ENCODE measurements at places on chromosomes 2 and 18.

GRCh38 chr2:42028571-42029148 is 19.2 kb upstream of the PKDCC start:
- DNase-seq, result no peak

DNA sequence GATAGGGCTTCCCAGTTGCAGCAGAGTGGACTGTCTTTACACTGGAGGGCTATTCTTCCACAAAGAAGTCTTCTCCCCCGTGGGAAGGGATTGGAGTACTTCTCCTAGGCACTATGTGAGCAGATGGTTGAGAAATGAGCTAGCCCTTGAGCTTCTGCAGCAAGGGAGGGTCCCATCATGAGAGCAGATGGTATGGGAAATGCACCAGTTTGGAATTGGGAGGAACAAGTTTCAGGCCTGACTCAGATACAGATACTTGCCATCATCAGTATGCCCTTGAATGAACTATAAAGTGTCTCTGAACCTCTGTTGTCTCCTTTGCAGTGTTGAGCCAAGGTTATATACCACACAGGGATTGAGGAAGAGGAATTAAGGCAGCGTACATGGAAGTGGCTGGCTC is 757.4 kb downstream of the RNF144A start:
- no peak for DNase-seq

DNA sequence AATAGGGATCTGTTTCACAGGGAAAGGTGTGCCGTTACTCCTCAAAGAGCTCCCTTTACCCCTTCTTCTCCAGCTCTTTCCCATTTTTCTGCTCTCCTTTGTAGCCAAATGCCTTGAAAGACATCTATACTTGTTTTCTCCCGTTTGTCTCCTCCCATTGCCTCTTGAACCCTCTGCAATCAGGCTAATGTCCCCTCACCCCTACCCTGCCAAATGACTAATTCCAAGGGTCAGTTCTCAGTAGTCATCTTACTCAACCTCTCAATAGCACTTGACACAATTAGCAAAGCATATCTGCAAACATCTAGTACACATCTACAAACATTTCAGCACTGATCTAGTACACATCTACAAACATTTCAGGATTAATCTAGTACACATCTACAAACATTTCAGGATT is 12.6 kb downstream of the MRO start:
- DNase-seq, result no peak

- no peak for DNase-seq
These were observed 409.4 kb upstream of the ETAA1 start for GRCh38 chr2:66987733-66988132.

- DNase-seq, result peak; percentile 15
These were observed 13.3 kb downstream of the MRPL44 start for GRCh38 chr2:223970343-223971128.

GRCh38 chr2:113206251-113206650 is 32.5 kb downstream of the PSD4 start:
- no peak for DNase-seq

GRCh38 chr2:191991442-191991841 is 144.6 kb upstream of the CAVIN2 start:
- no peak for DNase-seq

DNA sequence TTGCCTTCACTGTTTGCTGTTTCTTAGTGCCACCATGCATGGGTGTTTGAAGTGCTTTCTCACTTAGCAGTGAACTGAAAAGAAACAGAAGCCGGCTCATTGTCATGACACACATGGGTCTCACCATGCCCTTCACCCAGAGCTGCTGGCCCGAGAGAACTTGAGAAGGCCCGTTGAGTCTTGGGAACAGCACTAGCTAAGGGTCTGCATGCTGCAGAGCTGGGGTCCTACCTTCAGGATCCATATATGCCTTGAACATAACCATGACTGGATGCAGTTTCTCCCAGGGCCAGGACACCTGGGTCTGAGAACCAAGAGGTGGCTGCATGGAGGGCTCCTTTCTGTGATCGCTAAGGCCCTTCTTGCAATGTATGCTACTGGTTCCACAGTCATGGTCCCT is 245.5 kb upstream of the HS6ST1 start:
- no peak for DNase-seq

- no peak for DNase-seq
These were observed 94.6 kb upstream of the SCG2 start for GRCh38 chr2:223696719-223697118.

- no peak for DNase-seq
These were observed 316.3 kb upstream of the CXCR4 start for GRCh38 chr2:136434251-136434715.

- DNase-seq, result no peak
These were observed 29.2 kb upstream of the HPCAL1 start for GRCh38 chr2:10273215-10274175.

DNA sequence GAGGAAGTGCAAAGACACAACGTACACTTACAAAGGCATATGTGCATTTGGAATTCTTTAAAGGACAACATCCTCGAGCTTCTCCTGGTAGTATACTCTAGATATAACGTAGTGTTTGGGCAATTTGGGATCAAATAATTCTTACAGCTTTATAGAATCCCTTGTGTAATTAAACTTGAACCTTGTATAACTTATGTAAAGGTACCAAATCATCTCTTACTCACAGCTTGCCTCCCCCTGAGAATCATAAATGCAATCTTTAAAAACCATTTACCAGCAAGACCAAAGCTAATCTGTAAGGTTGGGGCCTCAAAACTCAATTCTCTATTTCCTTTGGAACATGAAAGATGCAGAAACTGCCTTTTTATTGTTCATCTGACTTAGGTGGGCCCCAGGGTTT is 12.2 kb upstream of the TNP1 start:
- no peak for DNase-seq

GRCh38 chr2:189128970-189129369 is 50.6 kb downstream of the COL5A2 start:
- DNase-seq, result no peak

DNA sequence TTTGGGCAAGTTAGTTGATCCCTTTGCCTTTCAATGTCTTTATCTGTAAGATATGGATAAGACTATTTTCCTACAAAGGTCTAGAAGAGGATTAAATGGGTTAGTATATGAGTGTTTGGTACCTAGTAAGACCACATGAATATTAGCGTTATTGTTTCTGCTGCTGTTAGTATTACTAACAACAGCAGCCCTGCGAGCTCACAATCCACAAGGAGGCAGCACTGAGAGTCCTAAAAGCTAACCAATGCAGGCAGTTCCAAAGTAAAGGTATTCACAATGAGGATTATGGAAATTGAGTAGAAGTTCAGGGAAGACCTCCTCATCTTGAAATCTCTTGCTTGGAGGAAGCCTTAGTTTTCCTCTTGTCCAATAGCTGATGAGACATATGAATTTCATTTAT is 248.9 kb downstream of the TDRD15 start:
- DNase-seq, result no peak

DNA sequence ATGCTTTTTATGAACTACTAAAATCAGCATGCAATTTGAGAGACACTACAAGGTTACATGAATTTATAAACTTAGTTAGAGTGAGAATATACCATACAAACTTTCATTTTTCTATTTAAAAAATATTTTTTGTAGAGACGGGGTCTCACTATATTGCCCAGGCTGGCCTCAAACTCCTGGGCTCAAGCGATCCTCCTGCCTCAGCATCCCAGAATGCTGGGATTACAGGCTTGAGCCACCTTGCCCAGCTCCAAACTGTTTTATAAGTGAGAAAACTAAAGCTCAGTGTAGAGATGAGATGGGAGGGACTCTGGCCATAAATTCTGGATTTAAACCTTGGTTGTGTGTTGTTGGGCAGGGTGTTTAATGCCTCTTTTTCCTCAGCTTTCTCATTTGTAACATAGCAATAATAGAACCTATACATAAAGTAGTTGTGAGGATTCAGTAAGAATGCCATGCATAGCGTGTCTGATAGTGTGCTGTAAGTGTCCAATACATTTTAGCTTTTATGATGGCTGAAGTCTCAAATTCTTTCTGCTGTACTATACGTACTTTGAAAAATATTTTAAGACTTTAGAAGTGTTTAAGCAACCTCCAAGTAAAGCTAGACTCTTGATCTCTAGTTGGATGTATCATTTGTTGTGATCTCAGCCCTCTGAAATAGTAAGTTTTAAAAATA is 9.7 kb downstream of the CAB39 start:
- no peak for DNase-seq

Measured in activated naive CD4-positive, alpha-beta T cell (primary cell).